ENCODE measurements at places on chromosomes 2 and 18.

GRCh38 chr2:27814758-27815157 is 43.2 kb downstream of the MRPL33 start:
- DNase-seq, result no peak

DNA sequence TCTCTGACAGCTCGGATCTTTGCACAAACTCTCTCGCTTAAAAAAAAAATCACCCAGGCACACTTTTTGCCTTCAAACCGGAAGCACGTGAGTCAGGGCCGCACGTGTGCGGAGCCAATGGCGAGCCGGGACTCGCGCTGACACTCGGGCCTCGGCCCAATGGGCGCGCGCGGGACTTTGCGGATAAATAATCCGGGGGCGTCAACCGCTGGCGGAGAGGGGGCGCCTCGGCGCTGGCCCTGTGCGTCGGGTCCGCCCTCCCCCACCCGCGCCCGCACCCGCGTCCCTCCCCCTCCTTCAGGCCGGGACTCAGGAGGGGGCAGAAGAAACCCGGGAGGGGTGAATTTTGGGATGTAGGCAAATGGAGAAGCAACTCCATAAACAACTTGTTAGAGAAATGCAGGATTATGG is 319 bp upstream of the EN1 start:
- DNase-seq, result peak; percentile 62

GRCh38 chr2:111620281-111620680 is 263.7 kb downstream of the ANAPC1 start:
- no peak for DNase-seq

GRCh38 chr18:48761582-48761981 is 189.2 kb downstream of the SMAD7 start:
- DNase-seq, result no peak

Measured in AG09319 (cell line).